Right cardiac atrium (tissue), 5 donors: ENCODE measurements at places on chromosomes 6 and 20. TPM values are rescaled to one million over a fixed set of nuclear protein-coding genes. Genes with fewer than 3 reads are reported as not detected.

PTCHD4 gene
- total RNA-seq, result 0.91 TPM

ZBP1 gene
- 0.38 TPM for total RNA-seq

BPIFB2 gene
- total RNA-seq, result not detected

ENPP3 gene
- 0.14 TPM for total RNA-seq

MYH7B gene
- total RNA-seq, result 125 TPM

TRIM10 gene
- total RNA-seq, result not detected

CDH4 gene
- total RNA-seq, result 0.79 TPM

SCP2D1 gene
- not detected for total RNA-seq

PIM1 gene
- 38.6 TPM for total RNA-seq

HFE gene
- total RNA-seq, result 13.2 TPM
